GF-D8 (cell line): ENCODE measurements at places on chromosomes 12 and 14.

GRCh38 chr14:70887207-70887681, 20.0 kb upstream of the PCNX1 start:
- DNase-seq, result no peak

GRCh38 chr12:124904306-124905098, 9.9 kb downstream of the UBC start:
- no peak for DNase-seq

DNA sequence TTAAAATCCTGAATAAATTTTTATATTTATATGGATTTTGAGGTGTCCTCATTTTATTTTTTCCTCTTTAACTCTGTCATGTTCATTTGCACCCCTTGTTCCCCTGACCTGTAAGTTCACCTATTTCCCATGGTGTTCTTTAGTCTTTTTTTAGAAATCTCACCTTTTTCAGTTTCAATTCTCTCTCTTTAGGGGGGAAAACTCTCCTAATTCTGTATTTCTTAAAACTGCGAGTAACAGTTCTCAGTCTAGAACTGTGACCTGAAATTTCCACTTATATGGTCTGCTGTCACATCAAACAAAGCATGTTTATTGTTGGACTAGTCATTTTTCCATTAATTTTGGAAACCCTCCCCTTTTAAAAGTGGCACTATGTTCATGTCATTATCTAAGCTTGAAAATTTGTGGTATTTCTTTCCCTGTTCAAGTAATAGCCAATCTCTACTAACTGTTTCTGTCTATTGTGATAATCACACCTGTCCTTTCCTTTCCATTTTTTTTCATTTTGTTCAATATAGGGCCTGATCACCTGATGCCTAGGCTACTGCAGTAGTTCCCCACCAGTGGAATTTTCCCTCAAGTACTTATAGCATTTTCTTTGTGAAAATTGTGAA, 14.0 kb upstream of the FBXO33 start:
- DNase-seq, result no peak

DNA sequence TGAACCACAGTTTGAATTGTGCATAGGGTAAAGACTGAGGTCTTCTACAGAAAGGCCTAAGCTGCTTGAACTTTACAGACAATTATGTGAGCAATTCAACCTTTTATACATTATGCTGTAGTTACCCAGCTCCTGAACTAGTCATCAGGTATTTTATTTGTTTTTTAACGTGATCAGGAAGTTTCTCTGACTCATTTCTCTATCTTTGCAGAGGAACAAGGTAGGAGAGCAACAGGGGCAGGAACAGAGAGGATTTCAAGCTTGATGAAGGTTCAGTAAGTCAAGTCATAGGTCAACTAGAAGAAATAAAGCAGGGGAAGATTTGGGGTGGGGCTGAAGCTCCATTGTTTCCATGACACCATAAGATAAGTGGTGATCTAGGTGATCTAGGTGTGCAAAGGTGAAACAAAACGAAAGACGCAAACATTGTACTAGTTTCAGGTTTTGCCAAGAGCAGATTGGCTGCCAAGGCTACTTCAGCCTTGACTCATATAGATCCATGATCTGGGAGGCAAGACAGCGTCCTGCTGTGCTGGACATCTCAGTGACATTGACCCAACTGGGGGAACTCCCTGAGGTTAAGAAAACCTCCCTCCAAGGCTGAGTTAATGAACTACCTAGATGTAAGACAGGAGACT, 198.1 kb downstream of the DAD1 start:
- no peak for DNase-seq

GRCh38 chr14:22463763-22464173, 125.3 kb downstream of the DAD1 start:
- no peak for DNase-seq

DNA sequence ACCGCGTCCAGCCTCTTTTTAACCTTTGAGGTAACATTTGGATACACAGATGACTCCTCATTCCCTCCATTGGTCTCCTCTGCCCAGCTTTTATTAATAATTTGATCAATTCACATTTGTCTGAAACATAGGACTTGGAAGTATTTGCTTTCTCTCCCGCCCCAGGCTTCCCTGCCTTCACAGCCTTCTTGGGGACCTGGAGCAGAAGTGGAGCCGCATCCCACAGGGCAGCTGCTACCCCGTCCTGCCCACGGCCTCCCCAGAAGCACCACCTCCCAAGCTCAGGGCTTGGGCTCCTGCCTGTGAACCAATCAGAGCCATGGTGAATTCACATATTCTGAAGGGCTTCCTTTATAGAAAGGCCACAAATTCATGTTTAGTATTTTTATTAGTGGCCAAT, 97.6 kb downstream of the PIWIL1 start:
- no peak for DNase-seq

DNA sequence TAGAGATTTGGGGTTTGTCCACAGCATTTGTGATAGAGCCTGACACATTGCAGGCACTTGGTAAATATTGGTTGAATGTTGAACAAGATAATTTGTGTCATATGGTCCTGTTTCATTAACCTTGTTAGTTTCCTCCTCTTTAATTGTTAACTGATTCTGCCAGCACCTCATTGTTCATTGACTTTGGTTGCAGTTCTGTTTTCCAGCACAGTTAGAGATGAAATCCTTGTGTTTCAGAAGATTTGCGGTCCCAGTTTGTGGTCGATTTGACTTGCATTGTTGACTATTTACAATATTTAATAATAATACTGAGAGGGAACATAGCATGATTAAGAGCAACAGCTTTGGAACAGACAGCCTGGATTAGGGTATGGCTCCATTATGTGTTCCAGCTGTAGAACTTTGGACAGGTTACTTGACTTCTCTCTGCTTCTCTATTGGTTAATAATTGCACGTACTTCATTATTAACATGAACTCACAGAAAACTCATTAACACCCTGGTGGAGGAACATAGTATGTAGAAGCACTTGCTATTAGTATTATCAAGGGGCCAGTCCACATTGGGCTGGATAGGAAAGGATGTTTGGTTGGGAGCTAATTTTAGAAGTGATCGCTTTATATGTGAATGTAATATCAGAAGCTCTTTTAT, 8.7 kb downstream of the DRAM1 start:
- DNase-seq, result no peak

DNA sequence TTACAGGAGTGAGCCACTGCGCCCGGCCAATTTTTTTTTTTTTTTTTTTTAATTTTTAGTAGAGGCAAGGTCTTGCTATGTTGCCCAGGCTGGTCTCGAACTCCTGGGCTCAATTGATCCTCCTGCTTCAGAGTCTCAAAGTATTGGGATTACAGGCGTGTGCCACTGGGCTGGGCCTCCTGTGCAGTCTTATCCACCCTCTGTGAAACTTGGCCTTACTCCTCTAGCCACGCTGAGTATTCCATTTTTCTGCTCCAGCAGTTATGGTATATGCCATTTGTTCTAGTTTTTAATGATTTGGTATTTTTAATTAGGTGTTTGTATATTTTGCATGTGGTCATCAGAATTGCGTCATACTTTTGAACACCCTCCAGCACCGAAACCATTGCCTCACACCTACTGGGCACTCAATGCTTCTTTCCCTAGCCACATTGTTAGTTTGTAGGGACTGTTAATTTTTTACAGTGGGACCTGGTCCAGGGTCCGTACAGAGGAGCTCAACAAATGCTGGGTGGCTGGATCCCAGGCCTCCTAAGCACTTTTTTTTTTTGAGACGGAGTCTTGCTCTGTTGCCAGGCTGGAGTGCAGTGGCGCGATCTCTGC, 11.4 kb downstream of the RIOX1 start:
- no peak for DNase-seq

DNA sequence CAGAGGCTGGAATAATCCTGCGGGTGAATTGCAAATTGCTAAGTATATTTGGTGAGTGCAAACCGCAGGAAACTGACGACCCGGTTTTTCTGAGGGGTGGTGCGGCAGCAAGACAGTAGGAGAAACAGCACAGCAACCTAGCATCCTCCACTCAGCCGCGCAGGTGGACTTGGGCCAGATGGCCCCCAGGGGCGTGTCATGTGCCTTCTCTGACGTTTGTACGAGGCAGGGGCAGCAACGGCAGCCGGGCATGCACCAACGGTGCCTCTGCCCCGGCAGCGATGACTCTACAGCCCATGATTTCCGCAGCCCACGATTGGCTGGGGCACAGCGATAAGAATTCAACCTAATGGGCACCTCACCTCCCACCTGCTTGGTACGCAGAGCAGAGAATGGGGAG, 11.1 kb upstream of the CLEC2A start:
- no peak for DNase-seq

- DNase-seq, result no peak
Observed at GRCh38 chr12:71125515-71125914, 32.3 kb downstream of the TSPAN8 start.

GRCh38 chr12:58871556-58871955, 48.7 kb downstream of the LRIG3 start:
- no peak for DNase-seq

GRCh38 chr12:94721173-94721572, 70.8 kb upstream of the TMCC3 start:
- DNase-seq, result no peak

- no peak for DNase-seq
Observed at GRCh38 chr14:64800000-64800399, 79.7 kb downstream of the SPTB start.

DNA sequence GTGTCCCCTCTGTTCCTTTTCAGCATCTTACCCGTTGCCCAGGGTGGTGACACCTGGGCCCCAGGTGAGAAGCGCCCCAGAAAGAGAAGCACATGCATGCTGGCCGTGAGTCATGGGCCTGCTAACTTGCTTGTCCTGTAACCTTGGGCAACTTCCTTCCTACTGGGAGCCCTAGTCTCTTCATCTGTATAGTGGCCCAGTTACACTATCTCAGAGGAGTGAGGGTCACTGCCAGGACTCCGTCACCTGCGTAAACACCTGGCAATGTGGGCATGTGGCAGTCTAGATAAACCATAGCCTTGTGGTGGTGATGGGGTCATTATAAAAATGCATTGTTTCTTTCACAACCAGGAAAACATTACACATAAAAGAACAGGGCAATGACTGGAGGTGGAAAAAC, 125.2 kb downstream of the SLC25A47 start:
- DNase-seq, result no peak

DNA sequence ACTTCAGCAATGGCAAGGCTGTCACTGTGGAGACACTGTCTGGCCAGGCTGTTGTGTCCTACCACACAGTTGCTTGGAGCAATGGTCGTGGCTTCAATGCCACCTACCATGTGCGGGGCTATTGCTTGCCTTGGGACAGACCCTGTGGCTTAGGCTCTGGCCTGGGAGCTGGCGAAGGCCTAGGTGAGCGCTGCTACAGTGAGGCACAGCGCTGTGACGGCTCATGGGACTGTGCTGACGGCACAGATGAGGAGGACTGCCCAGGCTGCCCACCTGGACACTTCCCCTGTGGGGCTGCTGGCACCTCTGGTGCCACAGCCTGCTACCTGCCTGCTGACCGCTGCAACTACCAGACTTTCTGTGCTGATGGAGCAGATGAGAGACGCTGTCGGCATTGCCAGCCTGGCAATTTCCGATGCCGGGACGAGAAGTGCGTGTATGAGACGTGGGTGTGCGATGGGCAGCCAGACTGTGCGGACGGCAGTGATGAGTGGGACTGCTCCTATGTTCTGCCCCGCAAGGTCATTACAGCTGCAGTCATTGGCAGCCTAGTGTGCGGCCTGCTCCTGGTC, 4.3 kb downstream of the LRP10 start:
- no peak for DNase-seq

DNA sequence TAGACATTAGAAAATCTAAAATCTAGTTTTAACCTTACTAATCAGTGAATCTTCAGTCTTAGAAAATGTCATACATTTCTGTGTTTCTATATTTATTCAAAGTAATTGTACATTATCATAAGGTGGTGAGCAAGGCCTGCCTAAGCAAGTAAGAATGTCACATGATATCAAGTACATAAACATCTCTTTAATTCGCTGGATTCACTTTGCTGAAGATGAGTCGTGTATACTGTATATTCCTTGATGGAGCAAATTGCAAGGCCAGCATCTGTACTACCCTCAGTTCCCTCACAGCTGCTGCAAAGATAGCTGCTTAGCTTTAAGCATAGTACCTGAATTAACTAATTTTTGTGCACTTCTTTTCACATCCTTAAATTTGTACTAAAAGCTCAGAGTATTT, 8.5 kb upstream of the AK7 start:
- no peak for DNase-seq

- no peak for DNase-seq
Observed at GRCh38 chr12:54337280-54337842, 12.4 kb downstream of the COPZ1 start.

DNA sequence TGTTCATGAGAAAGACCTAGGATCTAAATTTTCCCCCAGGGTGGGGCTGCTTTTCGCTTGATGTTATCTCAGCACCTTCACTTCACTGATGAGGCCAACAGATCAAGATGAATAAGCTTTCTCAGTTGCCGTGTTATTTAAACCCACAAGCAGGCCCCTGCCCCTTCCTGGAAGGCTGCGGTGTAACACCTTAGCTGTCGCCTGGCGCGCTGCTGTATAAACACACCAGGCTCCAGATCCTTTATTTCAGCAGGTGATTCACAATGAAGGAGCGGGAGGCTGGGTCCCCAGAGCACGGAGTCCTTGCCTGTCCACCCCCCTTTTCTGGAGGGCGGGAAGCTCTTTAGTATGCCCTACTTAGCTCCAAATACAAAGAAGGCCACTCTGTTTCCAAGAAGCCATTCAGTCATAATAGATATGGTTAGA, 515.4 kb downstream of the FUT8 start:
- DNase-seq, result no peak

DNA sequence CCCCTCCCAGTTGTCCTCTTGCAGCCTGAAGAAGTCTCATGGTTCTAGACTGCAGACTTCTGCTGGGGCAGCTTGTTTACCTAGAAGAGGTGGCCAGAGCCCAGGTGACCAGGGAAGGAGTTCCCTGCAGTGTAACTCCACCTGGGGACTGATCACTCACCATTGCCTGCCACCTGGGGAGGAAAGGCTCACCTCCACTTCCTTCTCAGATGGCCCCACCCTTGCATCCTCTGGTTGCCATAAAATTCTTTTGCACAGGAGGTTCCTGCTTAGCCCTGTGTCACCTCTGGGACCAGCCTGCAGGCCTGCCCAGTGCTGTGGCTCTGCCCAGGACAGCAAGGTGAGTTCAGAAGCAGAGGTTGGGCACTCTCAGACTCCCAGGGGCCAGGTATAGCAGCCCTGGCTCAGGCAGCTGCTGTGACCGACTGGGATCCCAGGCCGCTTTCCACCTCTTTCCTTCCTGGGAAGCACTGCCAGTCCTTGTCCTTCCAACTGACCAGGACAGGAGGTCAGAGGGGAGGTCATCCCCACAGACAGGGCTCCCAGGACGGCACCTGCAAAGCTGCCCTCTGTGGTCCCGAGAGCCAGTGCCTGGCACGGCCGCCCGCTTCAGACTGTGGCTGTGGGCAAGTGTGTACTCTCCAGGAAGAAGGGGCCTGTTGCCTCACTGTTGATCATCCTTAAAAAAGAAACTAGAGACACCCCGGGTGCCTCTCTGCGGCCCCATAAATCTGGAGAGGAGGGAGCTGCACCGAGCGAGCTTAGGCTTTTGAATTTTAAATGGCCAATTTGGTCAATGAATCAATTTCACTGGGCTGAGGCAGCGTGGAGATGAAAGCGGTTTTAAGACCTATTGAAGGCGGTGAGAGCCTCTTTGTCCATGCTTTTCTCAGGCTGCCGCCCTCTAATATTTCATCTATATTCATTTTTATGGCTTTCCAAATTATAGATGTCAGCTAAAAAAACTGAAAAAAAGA, 79.5 kb upstream of the C14orf180 start:
- DNase-seq, result no peak

- DNase-seq, result no peak
Observed at GRCh38 chr14:32332415-32333316, 3.6 kb downstream of the AKAP6 start.

GRCh38 chr14:87331991-87332390, 661.0 kb downstream of the GALC start:
- DNase-seq, result no peak
